ENCODE measurements at places on chromosomes 4 and X.

- DNase-seq = no peak
These were observed 92.6 kb downstream of the CCSER1 start for GRCh38 chr4:90219822-90220221.

- no peak for DNase-seq
These were observed 40.8 kb downstream of the CLCN4 start for GRCh38 chrX:10197279-10198210.

GRCh38 chr4:24747234-24747975, 48.0 kb upstream of the SOD3 start:
- DNase-seq = no peak

- DNase-seq = no peak
These were observed 92.9 kb downstream of the HMX1 start for GRCh38 chr4:8778760-8779159.

- no peak for DNase-seq
These were observed 117.9 kb upstream of the HPGD start for GRCh38 chr4:174640146-174640545.

DNA sequence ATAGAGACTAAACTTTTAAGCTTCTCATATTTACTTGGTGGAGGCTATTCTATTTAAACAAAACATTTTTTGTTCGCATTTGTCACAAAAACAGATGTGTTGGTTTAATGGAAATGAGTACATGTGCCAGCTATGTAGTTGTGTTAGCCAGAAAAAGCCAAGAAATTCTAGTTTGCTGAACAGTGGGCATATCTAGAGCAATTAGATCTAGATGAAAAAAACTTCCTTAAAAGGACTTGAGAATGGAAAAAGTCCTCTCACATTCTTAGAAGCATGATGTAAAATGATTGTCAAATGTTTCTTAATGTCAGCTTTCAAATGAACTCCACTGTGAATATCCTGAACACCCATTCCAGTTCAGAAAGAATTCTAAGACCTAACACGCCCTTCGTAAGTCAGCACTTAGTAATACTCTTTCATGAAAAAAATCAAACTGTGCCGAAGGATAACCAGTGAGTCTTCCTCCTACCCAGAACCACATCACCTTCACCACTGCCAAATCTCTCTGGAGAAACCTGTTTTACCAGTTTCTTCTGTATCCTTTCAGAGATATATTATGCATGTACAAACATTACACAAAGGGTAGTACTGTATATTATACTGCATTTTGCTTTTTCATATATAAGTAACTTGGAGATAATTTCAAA, 28.2 kb downstream of the PHKA1 start:
- no peak for DNase-seq

GRCh38 chrX:19887911-19888879, 795 bp upstream of the SH3KBP1 start:
- no peak for DNase-seq

DNA sequence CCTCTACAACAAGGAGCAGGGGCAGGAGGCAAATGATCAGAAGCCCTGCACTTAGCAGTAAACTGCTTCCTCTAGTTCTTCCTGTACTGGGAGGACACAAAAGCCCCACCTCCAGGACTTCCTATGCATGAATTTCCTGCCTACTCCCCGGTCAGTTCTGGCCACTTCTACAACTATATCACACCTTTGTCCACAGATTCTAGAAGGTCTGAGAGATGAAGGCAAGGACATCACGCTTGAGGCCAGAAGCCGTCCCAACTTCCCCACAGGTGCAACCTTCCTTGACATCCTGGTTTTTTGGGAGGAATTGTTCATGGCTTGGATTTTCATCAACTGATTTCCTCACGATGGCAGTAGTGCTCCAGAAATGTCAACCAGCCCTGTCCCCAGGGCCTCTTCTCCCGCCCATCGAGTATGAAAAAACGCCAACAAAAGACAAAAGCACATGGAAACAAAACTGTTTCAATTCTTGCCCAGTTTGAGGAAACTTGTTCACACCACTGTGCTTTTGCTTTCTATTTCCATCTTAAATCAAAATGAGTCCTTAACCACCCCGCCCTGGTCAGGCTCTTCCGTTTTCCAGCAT, 206.5 kb upstream of the STK26 start:
- DNase-seq = peak; percentile 37

DNA sequence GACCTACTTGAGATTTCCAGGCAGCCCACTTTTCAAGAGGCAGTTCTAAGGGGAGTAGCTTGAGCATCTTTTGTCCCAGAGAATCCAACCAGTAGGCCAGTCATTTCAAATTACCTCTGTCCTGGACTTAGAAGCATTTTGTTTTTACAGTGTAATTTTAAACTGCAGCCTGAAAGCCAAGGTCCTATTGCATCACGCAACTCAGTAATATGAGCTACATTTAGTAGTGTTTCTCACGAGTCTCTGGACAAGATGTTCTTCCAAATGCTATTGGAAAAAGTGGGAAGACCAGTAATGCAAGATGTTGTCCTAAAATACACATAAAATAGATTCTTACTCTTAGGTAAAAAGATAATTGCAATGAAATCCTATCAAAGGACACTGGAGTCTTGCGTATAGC, 182.5 kb upstream of the ARX start:
- DNase-seq = no peak

- DNase-seq = no peak
These were observed 61.2 kb downstream of the GAB1 start for GRCh38 chr4:143397887-143398286.

DNA sequence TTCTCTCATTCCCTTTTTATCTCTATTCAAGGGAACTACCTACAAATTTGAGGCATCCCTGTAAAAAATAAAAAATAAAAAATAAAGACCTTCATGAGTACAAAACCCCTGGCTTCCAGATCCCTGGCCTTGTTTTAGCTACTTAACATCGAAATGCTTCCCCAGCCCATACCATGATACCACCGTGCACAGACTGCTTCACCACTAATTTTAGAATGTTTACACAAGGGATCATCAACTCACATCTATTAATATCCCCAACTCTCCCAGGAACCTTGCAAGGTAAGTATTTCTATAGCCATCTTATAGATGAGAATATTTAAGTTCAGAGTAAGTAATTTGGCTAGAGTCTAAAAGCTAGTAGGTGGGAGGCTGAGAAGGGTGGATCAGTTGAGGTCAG, 51.7 kb downstream of the UCHL1 start:
- DNase-seq = no peak

DNA sequence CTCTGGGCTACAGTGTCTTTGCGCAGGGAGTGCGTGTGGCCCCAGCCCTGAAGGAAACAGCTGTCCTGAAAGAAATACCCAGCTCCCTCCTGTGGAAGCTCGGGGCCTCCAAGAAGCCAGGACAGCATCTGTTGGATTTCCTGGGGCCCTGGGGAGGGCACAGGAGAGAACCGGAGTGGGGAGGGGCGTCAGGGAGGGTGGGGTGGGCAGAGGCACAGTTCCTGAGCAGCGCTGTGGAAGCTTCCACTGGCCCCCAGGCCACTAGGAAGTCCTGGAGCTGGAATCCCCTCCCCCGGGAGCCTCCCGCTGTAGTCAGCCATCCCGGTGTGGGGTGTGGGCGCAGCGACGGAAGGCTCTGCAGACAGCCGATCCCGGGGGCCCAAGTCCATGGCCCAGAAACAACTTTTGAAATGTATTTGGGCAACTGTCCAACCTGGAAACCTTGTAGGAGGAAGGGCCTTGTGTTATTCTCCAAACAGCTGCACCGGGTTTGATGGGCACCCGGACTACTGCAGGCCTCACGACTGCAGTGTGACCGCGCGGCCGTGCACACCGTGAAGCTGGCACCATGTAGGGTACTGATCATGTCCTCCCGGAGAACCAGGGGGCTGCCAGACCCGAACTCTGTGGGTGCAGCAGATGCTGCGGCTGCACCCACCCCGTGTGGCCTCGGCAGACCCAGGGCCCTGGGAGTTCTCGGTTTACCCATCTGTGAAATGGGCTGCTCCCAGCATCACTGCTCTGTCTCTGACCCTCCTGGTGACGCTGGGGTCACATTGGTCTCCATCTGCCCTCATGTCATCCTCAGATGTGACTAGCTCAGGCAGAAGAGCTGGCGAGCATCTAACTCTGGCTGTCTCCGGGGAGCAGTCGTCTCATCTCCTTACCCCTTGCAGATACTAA, 68.5 kb upstream of the HMX1 start:
- no peak for DNase-seq

DNA sequence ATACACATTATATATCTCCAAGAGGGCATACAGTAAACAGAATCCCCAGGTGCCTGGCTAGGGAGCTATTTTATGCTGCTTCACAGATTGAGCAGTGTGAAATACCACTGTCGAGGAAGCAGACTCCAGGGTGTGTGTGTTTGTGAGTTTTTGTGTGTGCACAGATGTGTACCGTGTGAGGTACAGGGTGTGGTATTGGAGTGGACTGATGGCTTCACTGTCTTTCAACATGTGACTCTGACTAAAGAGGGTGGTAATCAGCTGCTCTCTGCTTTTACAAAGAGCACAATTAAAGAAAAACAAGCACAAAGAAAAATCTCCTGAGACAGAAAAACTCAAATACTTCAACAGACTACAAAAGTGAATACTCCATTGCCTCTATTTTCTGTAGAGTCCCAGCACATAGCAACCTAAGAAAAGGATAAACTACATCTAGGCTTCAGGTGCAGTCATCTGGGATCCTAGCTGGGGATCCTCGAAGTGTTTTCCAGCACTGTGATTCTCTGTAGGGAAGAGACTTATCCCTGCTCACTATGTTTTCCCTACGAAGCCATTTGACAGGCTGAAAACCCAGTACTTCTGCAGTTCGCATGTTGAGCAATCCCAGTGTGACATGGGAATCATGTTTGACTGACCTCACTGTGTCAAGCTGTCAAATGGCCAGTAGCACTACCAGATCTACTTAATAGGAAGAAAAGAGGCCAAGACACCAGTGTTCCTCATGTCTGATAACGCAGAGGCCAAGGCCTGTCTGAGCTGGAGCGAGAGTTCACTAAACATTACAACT, 100.3 kb downstream of the CDS1 start:
- DNase-seq = no peak

DNA sequence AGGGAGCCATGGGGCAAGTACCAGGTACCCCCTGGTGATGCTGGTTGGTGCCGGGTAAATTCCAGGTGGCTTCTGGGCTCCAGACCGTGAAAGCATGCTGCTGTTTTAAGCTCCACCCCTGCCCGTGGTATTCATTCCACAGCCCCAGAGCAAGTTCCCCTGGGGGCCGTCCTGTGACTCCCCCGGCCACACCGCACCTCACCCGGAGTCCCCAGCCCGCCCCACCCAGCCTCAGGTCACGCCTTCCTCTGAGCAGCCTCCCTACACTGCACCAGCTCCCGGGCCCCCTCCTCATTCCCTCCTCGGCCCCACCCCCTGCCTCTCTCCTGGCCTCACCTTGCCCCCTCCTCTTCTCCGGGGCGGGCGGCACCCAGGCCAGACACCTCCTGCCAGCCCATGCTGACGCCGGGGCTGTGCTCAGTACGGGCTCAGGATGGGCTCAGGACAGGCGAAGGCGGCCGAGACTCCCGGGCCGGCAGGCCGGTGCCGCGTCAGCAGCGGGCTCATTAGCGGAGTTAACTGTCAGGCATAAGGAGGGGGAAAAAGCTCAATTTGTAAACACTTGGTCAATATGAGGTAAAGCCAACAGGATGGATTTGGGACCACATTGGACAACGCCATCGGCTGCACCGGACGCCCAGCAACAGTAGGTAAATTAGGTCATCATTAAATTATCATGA, 127.4 kb downstream of the FAM53A start:
- DNase-seq = no peak

GRCh38 chr4:115234405-115235093, 121.1 kb upstream of the NDST4 start:
- no peak for DNase-seq

DNA sequence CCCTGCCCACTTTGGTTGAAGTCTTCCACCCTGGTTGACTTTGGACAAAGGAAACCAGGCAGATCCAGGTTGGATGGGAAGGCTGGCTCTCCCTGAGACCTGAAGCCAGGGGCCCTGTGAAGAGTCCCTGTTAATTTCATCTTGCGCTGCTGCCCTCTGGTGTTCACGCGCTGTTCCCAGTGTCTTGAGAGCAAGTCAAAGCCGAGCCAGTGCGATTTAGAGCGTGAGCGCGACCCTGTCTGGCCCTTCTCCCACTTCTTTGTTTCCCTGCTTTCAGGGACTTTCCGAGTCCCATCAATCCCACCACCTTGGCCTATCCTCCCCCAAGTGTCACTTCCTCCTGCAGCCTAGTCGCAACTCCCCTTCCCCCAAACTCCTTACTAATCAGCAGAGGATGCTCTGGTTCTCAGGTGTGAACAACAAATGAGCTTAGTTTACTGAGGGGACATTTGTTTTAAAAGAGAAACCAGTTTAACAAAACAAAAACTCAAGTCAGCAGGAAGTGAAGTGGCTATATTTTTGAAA, 25.8 kb upstream of the CHRNA9 start:
- peak; percentile 89 for DNase-seq

GRCh38 chr4:183409934-183410333, 34.5 kb upstream of the CDKN2AIP start:
- DNase-seq = no peak

DNA sequence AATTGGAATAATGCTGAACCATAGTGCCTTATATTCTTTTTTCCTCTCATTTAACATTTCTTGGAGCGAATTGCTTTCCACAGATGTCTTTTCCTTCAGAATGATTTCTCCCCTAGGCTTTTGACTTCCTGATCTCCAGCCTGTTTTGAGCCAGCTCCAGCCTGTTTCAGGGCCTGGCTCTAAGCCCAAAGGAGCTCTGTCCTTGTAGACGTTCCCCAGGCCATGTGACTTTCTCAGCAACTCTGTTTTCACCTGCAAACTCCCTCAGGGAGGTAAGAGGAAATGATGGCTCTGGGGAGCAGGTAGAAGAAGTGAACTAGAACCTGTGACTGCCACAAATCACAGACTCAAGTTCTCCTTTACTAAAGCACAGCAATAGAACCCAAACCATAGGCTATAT, 89.1 kb downstream of the AKAP4 start:
- DNase-seq = no peak

- DNase-seq = no peak
These were observed 114.1 kb upstream of the HHIP start for GRCh38 chr4:144531841-144532240.

- DNase-seq = no peak
These were observed 39.8 kb upstream of the TCEAL2 start for GRCh38 chrX:102085706-102086105.

DNA sequence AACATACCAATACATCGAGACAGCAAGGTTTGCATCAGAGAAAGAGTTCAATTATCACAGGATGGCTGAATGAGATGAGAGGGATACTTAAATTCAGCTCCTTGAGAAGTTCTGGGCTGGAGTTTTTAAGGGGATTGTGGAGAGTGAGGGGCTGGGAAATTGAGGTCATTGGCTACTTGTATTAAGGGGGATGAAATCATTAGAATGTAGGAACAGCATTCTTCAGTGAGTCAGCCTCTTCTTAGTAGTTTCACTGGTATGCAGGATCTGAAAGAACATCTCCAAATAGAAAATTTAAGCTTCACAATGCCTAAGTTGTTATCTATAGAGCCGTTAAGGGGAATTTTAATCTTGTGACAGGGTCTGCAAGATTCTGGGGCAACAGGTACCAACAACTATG, 211.6 kb upstream of the TAPT1 start:
- DNase-seq = no peak

GRCh38 chrX:773292-774025, 142.9 kb downstream of the SHOX start:
- DNase-seq = no peak

Measured in stimulated activated CD8-positive, alpha-beta memory T cell treated with anti-CD3 and anti-CD28 coated beads, Interleukin-12 subunit alpha, Interleukin-12 subunit beta, amount 100 ng/mL, for 1 hour (primary cell).